Spleen (tissue), 13 donors: ENCODE measurements at places on chromosomes 2 and 18. TPM values are rescaled to one million over a fixed set of nuclear protein-coding genes. Genes with fewer than 3 reads are reported as not detected.
A peak's percentile ranks its signal among the peaks of the same experiment; 100 is the strongest.

The GBX2 gene
- polyA plus RNA-seq = not detected

DNA sequence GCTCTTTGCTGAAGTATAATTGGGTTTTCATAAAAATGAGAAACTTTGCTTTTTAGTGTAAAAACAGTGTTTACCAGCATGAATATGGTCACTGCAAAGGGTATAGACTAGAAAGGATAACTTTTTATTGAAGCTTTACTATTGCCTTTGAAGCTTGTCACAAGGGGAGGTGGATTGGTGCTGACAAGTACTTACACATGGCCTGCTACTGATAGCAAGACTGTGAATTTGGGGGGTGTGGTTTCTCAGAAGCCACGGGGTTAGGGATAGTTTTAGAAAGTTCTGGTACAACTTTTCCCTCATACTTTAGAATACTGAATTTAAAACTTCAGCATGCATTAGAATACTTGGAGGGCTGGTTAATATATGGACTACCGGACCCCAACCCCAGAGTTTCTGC, 294.1 kb downstream of the SOCS6 start:
- no peaks in the 10 kb centered on the region for H3K27me3 ChIP-seq
- H3K4me3 ChIP-seq = no peak overlapping the region
- no peak for DNase-seq

The NT5DC4 gene
- 0.47 TPM for polyA plus RNA-seq

GRCh38 chr2:172643142-172643541, 87.3 kb downstream of the PDK1 start:
- H3K4me1 ChIP-seq = no peaks in the 10 kb centered on the region
- no peak for DNase-seq
- H3K36me3 ChIP-seq = no peaks in the 10 kb centered on the region
- H3K27me3 ChIP-seq = no peaks in the 10 kb centered on the region
- no peak overlapping the region for H3K4me3 ChIP-seq
- no peak overlapping the region for H3K27ac ChIP-seq

DNA sequence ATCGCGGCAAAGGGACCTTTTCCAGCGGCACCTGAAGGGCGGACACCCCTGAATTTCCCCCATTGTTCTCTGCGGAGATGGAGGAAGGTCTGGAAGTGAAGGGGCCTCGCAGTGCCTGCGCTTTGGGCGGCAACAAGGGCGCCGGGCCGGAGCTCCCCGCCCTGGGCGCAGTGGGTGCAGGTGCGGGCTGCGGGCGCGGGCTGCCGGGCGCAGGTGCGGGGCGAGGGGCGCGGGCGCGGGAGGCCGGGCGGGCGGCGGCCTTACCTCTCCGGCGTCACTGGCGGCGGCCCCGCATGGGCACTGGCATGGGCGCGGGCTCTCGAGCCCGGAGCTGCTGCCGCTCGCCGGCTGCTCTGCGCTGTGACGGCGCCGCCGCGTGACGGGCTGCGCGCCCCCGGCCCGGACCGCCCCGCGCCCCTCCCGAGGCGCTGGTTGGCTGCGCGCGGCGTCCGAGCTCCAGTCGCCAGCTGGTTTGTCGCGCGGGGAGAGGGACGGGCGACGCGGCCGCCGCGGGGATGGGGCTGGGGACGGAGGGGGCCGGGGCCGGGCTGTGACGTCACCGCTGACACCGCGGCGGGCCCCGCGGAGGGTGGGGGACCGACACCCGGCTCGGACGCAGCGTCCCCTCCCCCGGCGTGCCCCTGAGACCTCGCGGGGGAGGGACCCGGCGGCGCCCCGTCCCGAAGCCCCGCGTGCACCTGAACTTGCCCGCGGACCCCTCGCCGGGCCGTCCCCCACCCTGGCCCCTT, at the start of gene KIF1A:
Gene KIF1A, minus strand, starts transcription at position 362 of the 749 bp plus-strand sequence. CDS start 22,467 bp downstream, outside the sequence.
- H3K4me1 ChIP-seq = peaks cover 32% of the 10 kb centered on the region
- H3K27ac ChIP-seq = no peak within 1 kb of the TSS
- peak; percentile 44 for DNase-seq
- H3K36me3 ChIP-seq = no peaks in the 10 kb centered on the region
